ENCODE measurements at places on chromosomes 1 and 21.

- no peak for DNase-seq
These were observed 99.3 kb downstream of the GLUL start for GRCh38 chr1:182292193-182292741.

DNA sequence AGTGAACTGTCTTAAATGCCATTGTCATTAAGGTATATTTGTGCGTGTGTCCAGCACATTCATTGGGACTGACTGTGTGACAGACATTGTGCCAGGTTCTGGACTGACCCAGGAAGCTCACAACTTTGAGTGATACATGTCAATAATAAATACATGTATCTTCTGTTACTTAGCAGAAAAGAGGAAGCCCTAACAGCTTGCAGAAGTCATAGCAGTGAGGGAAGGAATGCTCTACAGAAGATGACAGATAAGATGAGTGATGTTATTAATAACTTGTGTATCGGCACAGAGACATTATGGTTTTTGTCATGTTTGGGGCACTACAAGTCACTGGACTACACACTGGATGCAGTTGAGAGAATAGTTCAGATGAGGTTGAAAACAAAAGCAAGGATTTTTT is 1.2 kb upstream of the SRSF11 start:
- DNase-seq = no peak

DNA sequence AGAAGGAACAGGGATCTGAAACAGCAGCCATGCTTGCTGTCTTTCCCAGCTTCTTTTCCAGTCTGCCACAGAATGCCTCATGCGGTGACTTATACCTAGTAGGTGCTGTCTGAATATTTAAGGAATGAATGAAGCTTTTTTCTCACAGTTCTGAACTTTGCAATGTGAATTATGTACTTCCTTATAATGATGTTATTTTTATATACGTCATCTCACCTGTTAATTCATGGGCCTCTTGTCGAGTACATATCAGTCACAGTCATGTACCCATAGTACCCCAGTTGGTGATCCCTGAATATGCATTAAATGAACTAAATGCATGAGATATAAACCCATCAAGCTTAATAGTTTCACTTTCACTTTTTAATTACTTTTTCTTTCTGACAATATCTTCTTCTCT is 132.7 kb downstream of the NTNG1 start:
- no peak for DNase-seq

DNA sequence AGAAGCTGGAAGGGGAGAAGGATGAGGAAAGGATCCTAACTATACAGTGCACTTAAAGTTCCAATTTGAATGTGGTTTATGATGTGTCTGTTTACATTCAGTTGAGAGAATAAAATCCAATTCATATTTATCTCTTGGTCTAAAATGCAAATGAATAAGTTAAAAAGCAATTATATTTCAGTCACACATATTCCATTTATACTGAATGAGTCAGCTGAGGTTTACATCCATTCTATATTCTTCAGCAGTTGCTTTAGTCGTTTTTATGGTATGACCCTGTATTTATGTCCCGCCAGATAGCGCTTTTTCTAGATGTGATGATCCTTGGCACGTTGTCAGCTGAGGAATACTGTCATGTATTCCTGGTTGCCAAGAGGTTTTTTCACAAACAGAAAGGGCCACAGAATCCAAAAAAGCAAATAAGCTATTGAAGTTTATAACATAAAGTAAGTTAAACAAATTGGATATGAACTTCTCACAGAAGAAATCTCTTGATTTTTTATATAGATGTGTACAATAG is 866.2 kb downstream of the NCAM2 start:
- no peak for DNase-seq

DNA sequence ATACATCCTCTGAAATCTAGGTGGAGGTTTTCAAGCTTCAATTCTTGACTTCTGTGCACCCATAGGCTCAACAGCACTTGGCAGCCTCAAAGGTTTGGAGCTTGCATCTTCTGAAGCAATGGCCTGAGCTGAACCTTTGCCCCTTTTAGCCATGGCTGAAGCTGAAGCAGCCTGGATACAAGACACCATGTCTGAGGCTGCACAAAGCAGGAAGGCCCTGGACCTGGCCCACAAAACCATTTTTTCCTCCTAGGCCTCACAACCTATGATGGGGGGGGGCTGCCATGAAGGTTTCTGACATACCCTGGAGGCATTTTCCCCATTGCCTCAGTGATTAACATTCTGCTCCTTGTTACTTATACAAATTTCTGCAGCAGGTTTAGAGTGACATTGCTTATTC is 173.3 kb upstream of the PRMT6 start:
- DNase-seq = no peak

GRCh38 chr1:54861070-54861761 is 25.8 kb downstream of the DHCR24 start:
- no peak for DNase-seq

GRCh38 chr1:152880907-152881306 is 2.8 kb downstream of the SMCP start:
- DNase-seq = no peak

- no peak for DNase-seq
These were observed 1.6 kb upstream of the PIGK start for GRCh38 chr1:77220687-77221463.

DNA sequence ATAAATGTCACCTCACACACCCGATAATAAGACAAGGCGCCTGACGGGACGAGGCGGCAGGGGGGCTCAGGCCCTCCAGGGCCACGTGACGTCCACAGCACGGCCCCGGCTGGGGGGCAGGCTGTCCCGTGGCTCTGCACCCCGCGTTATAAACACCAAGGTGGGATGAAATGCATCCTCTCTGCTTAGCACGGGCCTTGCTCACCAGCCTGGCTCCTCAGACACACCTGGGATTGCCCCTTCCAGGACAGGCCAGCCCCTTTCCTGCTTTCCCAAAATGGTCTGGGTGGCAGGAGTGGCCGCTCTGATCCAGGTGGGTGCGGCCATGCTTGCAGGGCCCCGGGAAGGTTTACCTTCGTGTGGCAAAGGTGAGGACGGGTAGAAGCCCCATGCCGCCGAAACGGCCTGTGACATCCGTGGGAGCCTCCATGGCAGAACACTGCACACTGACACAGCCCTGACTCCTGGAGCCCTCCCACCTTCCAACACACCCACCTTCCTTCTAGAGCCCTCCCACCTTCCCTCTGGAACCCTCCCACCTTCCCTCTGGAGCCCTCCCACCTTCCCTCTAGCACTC is 35.9 kb downstream of the SLC19A1 start:
- no peak for DNase-seq

- DNase-seq = no peak
These were observed 822.8 kb downstream of the BRINP3 start for GRCh38 chr1:189654906-189655305.

- no peak for DNase-seq
These were observed 10.3 kb upstream of the CD101 start for GRCh38 chr1:116991171-116991845.

DNA sequence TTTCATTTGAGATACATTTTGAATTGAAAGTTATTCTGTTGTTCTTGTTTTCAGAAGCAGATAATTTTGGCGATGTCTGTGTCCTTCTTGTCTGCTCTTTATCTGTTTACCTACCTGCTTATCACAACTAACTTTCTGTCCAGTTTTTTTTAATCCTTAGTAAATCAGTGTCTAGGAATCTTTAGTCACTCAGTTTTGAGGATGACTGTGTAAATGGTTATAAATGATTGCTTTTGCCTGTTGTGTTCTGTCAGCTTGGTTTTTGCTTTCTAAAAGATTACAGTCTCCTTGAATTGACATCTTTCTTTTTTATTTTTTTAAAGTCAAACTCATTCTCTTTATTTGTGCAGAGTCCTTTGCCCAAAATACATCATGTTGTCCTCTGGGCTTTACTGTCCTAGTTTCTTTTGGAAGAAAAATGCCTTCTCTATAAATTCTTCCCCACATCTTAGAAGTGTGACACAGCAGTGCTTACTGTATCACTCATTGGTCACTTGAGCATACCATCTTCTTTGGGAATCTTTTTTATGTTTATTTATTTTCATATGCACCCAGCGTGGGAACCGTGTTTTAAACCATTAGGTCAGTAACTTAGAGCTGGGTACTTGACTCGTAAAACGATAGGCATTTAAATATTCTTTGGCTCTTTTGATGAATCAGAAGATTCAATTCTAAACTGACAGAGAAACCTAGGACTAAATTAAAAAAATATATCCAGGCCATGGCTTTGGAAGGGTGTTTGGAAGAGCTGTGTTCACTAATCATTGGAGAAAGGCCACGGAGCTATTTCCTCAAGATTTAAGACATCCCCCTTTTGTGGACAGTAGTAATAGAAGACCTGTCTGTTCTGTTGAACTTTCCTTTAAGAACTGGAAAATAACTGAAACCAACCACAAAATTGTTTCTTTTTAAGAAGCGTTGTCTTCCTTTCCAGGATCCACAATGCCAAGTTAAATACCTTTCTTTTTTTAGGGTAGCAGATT is 20.9 kb downstream of the LAMC1 start:
- no peak for DNase-seq

DNA sequence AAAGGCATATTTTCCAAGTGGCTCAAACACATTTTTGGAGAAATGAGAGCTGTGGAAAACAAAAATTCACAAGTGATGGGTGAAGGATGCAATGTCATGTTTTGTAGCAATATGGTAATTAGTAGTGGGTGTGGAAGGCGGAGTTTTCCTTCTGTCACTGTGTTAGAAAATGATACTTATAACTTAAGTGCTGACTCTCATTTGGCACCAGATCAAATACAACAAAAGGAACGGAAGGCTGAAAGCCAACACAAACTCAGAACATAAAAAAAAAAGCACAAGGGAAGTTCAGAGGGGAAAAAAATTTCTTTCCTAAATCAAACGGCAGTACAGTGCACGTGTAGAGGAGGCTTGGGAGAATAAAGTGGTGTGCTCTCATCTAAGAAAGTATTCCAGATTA is at the start of gene TNFSF18:
Gene TNFSF18 (minus strand): TSS at position 77 of the 400 bp plus-strand sequence. CDS start 45 bp downstream, at position 32.
- DNase-seq = no peak

GRCh38 chr1:207047505-207047904 is 3.5 kb downstream of the YOD1 start:
- DNase-seq = no peak

- DNase-seq = no peak
These were observed 6.8 kb downstream of the C1orf198 start for GRCh38 chr1:230861489-230861888.

DNA sequence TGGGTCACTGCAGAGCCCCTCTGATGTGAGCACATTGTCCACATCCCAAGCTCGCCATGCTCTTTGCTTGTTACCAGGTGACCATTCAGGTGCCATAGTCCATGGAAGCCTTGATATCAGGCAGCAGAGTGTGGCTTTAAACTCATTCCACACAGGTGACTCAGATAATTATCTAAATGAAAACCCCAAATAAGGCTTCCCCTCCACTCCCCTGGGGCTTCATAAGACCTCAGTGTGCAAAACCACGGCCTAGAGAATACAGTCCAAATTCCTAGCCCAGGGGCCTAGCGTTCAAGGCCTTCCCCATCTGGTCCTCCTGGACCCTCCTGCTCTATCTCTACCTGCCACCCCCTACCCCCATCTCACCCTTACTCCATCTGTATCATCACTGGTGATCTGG is 97.1 kb downstream of the ARHGEF10L start:
- no peak for DNase-seq

- no peak for DNase-seq
These were observed 189.9 kb upstream of the BEND5 start for GRCh38 chr1:48966583-48966982.

- DNase-seq = no peak
These were observed 33.5 kb downstream of the ADGRL2 start for GRCh38 chr1:81834268-81834667.

DNA sequence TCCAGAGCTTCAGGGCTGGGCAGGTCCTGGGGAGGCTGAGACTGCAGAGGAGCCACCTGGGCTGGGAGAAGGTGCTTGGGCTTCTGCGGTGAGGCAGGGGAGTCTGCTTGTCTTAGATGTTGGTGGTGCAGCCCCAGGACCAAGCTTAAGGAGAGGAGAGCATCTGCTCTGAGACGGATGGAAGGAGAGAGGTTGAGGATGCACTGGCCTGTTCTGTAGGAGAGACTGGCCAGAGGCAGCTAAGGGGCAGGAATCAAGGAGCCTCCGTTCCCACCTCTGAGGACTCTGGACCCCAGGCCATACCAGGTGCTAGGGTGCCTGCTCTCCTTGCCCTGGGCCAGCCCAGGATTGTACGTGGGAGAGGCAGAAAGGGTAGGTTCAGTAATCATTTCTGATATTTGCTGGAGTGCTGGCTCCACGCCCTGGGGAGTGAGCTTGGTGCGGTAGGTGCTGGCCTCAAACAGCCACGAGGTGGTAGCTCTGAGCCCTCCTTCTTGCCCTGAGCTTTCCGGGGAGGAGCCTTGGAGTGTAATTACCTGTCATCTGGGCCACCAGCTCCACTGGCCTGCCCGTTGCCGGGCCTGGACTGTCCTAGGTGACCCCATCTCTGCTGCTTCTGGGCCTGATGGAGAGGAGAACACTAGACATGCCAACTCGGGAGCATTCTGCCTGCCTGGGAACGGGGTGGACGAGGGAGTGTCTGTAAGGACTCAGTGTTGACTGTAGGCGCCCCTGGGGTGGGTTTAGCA is 9.3 kb downstream of the MYBPH start:
- DNase-seq = no peak

GRCh38 chr1:62184336-62184735 is 10.3 kb upstream of the L1TD1 start:
- DNase-seq = no peak

GRCh38 chr1:63902844-63903589 is 129.2 kb downstream of the ROR1 start:
- no peak for DNase-seq

DNA sequence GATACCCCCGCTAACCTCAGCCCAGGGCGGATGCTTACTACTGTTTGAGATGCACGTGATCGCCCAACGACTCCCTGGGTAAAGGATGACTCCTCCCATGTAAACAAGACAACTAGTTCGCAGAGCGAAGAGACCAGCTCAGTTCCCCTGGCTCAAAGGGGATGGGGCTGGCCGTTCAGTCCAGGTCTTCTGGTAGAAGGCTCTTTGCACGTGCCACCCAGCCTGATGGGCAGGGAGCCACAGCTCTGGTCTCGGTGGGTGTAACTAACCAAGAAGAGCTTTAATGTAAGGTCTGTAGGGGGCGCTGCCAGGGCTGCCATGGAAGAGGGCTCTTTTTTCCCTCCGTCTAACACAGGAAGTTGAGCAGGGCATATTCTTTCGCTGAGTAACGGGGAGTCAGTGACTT is 49.4 kb upstream of the PARP1 start:
- DNase-seq = no peak

- DNase-seq = no peak
These were observed 5.1 kb downstream of the CR1L start for GRCh38 chr1:207649865-207650580.

DNA sequence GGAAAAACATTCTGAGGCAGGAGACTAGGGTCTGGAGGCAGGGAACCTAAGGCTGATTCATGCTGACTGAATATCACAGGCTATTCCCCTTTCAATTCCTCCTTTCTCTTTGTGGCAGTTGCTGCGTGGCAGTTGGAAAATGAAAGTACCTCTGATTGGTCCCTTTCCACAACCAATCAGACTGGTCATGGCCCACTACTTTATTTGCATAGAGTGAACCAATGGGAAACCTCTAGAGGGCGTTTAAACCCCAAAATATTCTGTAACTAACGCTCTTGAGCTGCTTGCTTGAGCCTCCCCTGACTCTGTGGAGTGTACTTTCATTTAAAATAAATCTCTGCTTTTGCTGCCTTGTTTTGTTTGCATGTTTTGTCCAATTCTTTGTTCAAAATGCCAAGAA is 27.7 kb upstream of the VN1R5 start:
- DNase-seq = no peak

- DNase-seq = no peak
These were observed 5.6 kb downstream of the PLEKHN1 start for GRCh38 chr1:971751-972506.

GRCh38 chr1:98268316-98268715 is 347.5 kb upstream of the DPYD start:
- DNase-seq = no peak

GRCh38 chr1:169089776-169090175 is 16.7 kb upstream of the ATP1B1 start:
- no peak for DNase-seq

Measured in activated T-helper 1 cell treated with anti-CD3 and anti-CD28 coated beads, Interleukin-2, amount 50 U/mL, for 16 hours (primary cell).